ENCODE measurements at places on chromosomes 3 and 15.

- DNase-seq, result no peak
Observed at GRCh38 chr15:67157521-67158252, 92.3 kb downstream of the SMAD3 start.

- no peak for DNase-seq
Observed at GRCh38 chr15:77607111-77607893, 25.4 kb downstream of the LINGO1 start.

DNA sequence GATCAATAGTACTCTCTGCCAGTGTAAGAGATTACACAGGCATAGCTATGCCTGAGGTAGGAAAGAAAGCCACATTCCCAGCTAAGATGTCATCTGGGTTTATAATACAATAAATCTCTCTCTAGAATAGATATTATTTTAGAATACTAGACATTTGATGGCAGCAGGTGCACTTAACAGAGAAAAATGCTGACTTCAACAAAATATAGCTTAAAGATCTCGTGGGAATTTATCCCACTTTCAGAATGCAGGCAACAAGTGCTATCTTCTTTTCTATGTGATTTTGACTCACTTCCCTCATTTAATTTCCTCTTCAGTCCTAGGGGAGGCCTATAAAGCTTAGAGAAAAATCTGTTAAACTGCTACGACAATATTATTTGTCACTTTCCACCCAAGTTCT is 60.9 kb upstream of the FSIP1 start:
- DNase-seq, result no peak

- DNase-seq, result no peak
Observed at GRCh38 chr3:39810647-39811161, 1.3 kb downstream of the MYRIP start.

GRCh38 chr15:88043396-88043795 is 213.1 kb downstream of the NTRK3 start:
- no peak for DNase-seq

GRCh38 chr3:27254896-27255295 is 114.3 kb downstream of the NEK10 start:
- no peak for DNase-seq

DNA sequence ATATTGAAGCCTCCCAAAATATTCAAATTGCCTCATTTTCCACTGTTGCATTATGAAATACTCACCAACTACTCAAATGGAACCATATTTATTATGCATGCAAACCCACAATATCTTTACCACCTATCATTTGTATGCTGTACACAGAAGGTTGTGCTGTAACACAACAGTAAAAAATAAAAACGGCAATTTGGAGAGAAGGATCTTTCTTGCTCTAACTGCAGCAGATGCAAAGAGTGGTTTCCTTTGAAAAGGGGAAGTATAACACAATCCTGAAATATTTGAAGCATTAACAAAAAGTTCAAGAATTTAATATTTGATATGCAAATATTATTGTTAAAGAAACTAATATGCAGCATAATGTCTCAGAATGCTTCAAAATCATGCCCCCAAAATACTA is 244.5 kb upstream of the SUCLG2 start:
- no peak for DNase-seq

- no peak for DNase-seq
Observed at GRCh38 chr3:162034368-162034767, 537.8 kb downstream of the OTOL1 start.

DNA sequence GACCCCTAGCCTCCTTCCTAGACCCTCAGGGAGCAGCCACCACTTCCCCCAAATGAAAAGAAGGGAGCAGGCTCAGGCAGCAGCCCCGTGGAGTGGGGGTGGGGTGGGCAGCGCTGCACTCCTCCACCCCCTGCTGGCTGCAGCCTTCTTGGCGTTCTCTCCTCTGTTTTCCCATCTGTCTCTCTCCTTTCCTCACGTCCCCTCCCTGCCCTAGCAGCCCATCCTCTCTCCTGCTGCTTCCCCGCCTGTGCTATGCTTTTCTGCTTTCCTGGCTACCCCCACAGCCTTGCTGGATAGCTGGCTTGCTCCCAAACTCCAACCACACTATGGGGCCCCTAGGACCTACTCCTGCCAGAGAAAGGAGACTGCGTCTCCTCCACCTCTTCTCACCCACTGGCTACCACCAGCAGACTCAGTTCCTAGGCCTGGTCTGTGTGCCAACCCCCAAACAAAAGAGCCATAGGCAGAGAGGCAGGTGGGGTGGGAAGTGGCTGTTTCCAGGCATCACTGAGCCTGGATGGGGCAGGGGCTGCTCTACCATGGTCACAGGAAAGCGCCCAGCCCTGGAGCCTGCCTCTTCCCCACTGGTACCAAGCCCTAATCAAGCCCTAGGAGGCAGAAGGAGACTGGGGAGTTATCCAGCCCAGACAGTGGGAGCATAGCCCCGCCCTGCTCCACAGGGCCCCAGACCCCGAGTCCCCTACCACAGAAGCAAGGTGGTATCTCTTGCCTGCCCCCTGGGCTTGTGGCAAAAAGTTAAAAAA is 3.4 kb upstream of the DISP2 start:
- DNase-seq, result no peak

GRCh38 chr3:45628746-45629145 is 34.2 kb downstream of the LIMD1 start:
- no peak for DNase-seq

GRCh38 chr3:38421679-38422336 is 31.9 kb upstream of the ACVR2B start:
- no peak for DNase-seq

GRCh38 chr3:99866261-99866761 is 48.6 kb downstream of the CMSS1 start:
- no peak for DNase-seq

DNA sequence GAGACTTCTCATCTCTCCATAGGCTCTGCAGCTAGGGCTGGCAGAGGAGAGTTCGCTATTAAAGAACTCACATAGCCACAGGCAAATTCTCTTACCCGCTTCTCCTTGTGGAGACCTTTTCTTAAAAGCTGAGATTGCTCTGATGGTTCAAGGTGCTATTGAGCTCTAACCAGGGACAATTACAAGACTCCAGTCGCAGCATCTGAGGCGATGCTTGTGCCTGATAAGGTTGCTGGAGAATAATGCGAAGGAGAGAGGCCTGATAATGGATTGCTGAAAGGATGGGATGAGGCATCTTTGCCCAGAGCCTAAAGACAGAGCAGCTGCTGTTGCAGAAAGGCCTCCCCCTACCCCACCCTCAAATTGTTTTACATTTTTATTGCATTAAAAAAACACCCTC is 244.5 kb upstream of the SOX14 start:
- DNase-seq, result no peak

GRCh38 chr3:89613241-89613640 is 505.8 kb downstream of the EPHA3 start:
- no peak for DNase-seq

DNA sequence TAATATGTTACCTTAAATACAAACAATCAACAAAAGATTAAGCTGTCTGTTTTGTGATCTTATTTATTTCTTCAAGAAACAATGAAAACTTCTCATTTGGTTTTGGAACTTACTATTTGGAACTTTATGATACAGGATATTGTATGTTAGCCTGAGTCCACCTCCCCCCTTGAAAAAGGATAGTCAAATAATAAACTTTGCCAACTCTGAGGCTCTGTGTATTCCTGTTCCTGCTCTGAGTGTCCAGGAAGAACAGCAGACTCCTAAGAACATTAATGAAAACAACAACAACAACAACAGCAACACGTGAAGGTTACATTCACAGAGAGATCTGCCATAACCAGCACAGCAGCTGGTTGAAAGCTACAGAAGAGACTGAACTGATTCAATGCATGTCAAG is 108.1 kb upstream of the AADACL2 start:
- DNase-seq, result no peak

GRCh38 chr15:58558777-58559176 is 127.0 kb downstream of the LIPC start:
- no peak for DNase-seq

DNA sequence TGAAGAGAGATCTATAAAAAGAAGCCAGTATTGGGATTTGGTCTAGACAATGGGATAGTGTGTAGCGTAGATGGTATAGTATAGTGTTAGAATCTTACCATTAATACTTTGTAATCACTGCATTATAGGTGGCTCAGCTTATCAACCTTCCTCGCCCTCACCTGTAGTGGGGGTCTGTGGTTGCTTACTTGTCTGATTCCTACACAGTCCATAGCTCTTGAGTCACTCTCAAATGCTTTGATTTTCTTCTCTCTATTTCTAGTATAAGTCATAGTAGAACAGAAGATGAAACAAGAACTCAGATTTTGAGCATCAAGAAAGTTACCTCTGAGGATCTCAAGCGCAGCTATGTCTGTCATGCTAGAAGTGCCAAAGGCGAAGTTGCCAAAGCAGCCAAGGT is 115.2 kb downstream of the IL1RAP start:
- no peak for DNase-seq

GRCh38 chr3:183548262-183548769 is 7.2 kb downstream of the KLHL6 start:
- no peak for DNase-seq

- no peak for DNase-seq
Observed at GRCh38 chr3:114519415-114519814, 225.6 kb downstream of the TIGIT start.

DNA sequence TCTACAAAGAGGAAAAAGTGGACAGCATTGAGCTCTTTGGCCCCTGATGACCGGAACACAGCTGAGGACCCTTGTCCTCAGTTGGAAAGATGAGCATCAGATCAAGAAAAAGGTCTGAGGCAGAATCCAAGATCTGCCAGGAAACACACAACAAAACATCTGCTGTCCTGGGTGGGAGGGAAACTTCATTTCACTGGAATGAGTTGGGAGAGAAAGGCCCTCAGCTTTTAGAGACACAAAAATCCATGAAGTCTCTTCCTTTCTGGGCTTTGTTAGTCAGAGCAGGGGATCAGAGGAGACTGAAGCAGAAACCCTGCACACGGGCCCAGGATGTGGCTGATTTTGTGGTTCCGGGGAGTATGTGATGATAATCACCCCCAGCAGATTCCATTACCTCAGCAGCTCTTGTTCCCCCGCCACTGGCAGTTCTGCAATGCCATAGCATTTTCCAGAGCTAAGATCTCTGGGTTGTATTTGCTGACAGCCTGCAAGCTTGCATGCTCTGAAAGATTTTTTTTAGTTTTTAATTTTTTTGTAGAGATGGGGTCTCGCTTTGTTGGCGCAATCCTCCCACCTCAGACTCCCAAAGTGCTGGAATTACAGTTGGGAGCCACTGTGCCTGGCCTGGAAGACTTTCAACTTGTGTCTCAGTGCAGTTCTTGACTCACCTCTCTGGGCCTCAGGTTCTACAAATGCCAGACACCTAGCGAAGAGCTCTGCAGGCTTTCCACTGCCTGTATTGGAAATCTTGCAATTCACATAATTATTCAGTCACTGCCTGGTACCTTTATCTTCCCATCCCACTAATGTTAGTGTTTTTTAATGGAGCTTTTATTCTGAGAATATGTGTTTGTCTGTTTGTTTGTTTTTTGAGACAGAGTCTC is 5.8 kb upstream of the TATDN2 start:
- DNase-seq, result peak; percentile 55

DNA sequence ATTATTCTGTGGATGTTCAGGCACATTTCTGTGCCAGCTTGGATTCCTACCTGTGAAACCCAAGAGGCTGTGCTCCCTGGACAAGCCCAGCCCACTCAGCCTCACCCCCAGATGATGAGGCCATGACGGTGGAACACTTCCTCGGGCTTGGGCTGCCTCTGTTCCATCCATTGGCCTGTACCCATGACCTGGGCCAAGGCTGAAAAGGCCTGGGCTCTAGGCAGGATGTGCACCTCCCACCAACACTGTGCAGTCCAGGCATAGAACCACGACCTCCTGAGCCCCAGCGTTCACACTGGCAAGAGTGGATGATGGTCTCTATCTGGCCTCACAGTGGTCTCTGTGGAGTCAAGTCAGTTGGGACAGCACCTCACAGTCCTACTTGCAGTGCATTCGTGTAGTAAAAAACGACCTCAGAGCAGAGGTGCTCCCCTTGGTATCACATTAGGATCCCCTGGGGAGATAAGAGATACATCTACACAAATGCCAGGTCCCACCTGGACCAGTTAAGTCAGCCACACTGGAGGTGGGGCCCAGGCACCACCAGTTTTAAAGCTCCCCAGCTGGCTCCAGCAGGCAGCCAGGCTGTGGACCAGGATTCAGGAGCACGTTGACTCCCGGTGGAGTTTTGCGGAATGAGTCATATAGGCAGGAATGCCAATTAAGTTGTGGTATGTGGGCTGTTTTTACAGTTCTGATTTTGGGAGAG is 39.0 kb upstream of the IGF1R start:
- DNase-seq, result no peak

DNA sequence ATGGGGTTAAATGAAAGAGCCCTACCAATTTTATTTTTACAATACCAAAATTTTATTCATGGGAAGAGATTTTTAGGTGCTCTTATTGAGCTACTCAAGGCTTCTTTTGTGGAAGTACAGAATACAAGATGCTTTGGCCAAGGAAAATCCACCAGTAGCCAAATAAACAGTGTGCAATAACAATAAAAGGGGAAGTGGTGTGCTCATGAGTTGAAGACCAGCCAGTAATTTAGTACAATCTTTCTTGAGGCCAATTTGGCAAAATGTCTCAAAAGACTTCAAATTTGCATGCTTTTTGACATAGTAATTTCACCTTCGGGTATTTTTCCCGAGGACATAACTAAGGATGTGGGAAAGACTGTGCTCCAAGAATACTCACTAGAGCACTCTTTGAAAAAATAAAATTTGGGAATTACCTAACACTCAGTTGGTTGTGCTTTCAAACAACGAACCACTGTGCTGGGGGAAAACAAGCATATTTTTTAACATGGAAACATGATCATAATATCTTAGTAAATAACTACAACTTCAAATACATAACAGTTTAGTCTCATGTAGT is 294.0 kb downstream of the DIPK2A start:
- DNase-seq, result no peak

GRCh38 chr3:16528581-16528993 is 15.1 kb upstream of the RFTN1 start:
- no peak for DNase-seq

- no peak for DNase-seq
Observed at GRCh38 chr3:174884776-174885568, 25.8 kb downstream of the NAALADL2 start.

DNA sequence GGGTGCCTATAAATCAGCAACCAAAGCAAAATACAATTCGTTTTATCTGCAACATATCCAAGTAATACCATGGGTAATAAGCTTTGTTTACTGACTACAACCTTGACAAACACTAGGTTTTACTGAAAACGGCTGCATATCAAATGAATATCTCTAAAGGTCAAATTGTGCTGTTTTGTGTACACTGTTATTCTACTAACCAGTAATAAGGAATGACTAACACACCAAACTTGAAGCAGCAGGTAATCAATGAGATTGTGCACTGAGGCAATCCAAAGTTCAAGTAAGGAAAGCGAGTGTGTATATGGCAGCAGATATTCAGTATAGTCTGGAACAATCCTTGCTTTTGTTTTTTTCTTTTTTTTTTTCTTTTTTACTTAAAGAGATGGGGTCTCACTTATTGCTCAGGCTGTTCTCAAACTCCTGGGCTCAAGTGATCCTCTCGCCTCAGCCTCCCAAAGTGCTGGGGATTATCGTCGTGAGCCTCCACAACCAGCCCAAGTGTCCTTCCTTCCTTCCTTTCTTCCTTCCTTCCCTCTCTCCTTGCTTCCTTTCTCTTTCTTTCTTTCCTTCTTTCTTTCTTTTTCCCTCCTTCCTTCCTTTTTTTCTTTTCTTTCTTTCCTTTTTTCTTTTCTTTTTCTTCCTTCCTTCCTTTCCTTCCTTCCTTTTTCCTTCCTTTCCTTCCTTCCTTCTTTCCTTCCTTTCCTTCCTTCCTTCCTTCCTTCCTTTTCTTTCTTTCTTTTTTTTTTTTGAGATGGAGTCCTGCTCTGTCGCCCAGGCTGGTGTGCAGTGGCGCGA is 34.9 kb downstream of the AP3S2 start:
- DNase-seq, result no peak

GRCh38 chr15:52682781-52683180 is 3.6 kb upstream of the ATOSA start:
- no peak for DNase-seq

Measured in activated T-helper 1 cell treated with anti-CD3 and anti-CD28 coated beads, Interleukin-2, amount 50 U/mL, for 16 hours (primary cell).